ENCODE measurements at places on chromosomes 4 and X.

GRCh38 chr4:25563071-25563564 lies 92.5 kb upstream of the SLC34A2 start:
- DNase-seq = no peak

- DNase-seq = no peak
These were observed 1650.6 kb upstream of the IGFBP7 start for GRCh38 chr4:58760737-58761136.

DNA sequence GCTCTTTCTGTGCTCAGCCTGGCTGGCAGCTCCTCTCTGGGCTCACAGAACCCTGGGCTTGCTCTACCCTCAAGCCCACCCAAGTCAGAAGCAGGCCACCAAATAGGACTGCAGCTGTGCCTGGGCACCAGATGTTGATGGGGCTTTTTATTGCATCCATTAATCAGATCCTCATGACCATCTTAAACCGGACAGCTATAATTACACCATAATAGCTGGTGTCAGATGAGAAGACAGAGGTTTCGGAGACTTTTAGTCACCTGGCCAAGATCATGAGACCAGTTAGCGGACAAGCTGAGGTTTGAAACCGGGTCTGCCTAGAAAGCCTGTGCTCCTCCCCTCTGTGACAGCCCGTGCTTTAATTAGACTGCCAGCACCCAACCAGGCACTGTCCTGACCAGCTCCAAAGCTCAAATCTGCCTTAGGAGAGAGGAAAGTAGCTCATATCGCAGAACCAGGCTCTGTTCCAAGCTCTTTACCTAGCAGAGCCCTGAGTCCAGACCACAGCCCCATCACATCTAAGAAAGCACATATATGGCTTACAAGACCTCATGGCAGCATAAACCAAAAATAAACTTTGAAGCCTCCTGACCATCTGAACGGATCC lies 88.9 kb downstream of the JAKMIP1 start:
- DNase-seq = no peak

GRCh38 chrX:48514126-48514806 lies 5.5 kb downstream of the PORCN start:
- no peak for DNase-seq

DNA sequence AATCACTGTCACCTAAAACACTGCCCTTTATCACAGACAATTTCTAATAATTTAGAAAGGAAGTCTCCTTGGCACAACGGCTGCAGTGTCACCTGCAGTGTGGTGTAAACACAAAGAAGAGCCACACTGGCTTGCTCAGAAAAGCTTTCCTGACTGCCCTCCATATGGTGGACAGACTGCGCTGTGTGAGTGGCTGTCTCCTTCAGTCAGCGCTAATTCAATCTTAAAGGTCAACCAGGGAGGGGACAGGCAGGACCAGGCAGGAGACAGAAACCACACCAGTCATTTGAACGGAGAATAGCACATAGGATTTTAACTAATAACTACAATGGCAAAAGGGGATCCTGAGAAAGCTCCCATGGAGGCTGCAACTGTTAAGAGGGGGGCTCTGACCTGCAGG lies 132.1 kb downstream of the NSUN7 start:
- DNase-seq = no peak

GRCh38 chr4:111187108-111187507 lies 564.2 kb upstream of the PITX2 start:
- DNase-seq = no peak

GRCh38 chrX:154411981-154412340 lies 622 bp downstream of the TAFAZZIN start:
- DNase-seq = peak; percentile 73

DNA sequence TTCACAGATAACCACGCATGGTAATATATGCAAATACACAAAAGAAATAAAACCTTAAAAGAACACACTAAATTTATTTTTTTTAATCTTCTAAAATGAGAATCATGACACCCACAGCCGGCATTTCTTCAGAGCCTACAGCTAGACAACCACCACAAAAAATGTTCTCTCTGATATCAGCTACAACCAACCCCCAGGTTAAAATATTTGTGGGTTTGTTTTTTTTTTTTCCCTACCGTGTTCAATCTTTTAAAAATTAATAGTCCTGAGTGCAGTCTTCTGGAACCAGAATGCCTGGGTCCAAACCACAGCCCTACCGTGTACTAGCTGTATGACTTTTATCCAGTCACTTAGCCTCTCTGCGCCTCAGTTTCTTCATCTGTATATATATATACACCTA lies 36.0 kb downstream of the MAML3 start:
- DNase-seq = no peak

DNA sequence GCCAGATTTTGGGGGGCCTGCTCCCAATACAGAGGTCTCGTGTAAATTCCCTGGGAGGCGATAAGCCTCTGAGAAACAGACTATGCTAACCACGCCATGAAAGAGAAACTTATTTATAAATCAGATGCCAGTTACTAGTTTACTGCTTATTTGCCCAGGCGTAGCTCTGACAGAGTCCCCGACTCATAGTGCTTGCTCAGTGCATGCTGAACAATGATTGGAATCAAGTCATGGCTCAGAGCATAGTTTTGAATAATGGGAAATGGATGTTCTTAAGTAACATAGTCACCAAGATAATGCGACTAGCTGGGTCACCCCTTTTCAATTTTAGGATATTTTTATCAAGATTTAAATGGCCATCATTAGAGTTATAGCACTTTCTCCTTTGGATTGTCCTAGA lies 39.9 kb downstream of the HTT start:
- DNase-seq = no peak

DNA sequence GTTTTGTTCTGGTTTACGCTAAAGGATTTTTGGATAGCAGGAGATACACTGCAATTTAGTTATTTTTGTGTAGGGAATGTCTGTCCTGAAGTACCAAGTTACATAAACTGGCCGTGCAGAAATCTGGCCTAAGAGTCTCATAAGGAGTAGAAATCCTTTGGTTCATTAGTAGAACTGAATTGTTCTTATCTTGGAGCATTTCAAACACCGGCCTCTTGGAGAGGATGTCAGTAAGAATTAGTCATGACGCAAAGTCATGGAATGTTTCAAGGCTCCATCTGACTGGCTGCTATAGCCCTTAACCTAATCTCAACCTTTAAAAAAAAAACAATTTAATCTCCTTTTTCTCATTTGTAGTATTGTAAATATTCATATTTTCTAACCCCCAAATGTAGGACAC lies 15.2 kb downstream of the PDLIM3 start:
- no peak for DNase-seq

- DNase-seq = no peak
These were observed 115.2 kb downstream of the GABRA2 start for GRCh38 chr4:46274717-46275116.

GRCh38 chr4:23504083-23504482 lies 385.8 kb downstream of the PPARGC1A start:
- no peak for DNase-seq

GRCh38 chr4:145480257-145480656 lies 1.4 kb upstream of the SMAD1 start:
- peak; percentile 48 for DNase-seq

DNA sequence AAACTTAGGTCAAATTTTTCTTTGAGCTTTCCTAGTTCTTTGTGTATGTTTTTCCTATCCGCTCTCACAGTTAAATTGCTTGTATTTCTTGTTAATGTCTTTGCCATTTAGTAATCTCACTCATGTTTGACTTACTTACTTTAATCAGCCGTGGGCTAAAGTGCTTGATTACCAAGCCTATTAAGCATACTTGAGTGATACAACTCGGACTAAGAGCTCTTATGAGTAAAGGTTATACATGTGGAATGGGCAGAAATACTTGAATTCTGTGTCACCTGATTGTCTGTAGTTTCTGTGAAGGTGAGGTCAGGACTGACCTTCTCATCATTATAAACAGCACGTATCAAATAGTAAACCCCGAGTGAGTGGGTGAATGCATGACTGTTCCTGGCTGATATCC lies 664.5 kb downstream of the PDHA2 start:
- DNase-seq = no peak

DNA sequence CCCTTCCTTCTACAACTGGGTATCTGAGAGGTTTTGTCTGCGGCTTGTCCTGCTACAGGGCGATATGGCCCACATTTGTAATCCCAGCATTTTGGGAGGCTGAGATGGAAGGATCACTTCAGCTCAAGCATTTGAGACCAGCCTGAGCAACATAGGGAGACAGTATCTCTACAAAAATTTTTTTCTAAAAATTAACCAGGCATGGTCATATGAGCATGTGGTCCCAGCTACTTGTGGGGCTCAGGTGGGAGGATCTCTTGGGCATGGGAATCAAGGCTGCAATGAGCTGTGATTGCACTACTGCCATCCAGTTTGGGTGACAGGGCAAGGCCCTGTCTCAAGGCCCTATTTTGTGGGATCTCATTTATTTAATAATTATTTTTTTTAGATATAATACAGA lies 420.6 kb upstream of the PABPC4L start:
- DNase-seq = no peak

DNA sequence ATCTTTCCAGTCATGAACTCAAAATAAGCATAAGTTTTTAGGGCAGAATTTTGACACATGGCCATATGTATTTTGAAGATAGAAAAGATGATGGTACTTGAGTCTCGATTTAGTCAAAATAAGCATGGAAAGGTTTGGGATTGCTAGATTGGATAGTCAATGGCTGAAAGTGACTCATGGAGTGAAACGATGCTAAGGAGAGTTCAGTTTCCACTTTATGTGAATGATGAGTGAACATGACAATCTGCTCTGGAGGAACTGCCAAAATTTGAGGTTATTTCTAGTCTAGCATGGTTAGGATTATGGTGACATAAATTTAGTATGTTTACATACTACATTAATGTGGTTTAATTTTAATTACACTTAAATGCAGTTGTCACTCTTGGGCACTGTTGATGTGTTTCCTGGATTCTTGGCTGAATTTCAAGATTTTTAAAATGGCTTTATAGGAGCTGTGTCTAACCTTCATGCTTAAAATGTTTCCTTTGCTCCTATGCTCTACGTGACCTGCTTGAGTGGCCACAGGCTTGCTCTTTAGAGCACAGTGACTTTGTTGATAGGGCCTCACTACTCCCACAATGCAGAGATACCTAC lies 17.1 kb downstream of the DDX3X start:
- DNase-seq = no peak

- no peak for DNase-seq
These were observed 283.5 kb downstream of the C4orf33 start for GRCh38 chr4:129379429-129379828.

GRCh38 chrX:15468036-15468435 lies 25.1 kb downstream of the PIR start:
- peak; percentile 30 for DNase-seq

DNA sequence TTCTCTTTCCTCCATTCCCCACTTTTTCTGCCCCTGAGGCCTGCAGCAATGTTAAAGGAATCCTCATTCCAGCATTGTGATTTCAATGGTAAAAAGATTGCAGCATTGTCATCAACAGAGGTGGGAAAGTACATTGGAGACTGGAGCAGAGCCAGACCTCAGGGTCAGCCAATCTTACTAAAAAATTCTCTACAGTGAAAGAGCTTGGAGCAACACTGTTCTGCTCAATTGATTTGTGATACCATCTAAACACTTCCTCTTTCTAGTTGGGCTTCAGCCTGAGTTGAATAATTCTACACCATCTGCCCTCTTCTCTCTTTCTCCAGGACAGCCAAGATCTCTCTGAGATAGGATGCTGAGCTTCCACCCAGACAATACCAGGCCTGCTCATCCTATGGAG lies 176.5 kb downstream of the AR start:
- no peak for DNase-seq

DNA sequence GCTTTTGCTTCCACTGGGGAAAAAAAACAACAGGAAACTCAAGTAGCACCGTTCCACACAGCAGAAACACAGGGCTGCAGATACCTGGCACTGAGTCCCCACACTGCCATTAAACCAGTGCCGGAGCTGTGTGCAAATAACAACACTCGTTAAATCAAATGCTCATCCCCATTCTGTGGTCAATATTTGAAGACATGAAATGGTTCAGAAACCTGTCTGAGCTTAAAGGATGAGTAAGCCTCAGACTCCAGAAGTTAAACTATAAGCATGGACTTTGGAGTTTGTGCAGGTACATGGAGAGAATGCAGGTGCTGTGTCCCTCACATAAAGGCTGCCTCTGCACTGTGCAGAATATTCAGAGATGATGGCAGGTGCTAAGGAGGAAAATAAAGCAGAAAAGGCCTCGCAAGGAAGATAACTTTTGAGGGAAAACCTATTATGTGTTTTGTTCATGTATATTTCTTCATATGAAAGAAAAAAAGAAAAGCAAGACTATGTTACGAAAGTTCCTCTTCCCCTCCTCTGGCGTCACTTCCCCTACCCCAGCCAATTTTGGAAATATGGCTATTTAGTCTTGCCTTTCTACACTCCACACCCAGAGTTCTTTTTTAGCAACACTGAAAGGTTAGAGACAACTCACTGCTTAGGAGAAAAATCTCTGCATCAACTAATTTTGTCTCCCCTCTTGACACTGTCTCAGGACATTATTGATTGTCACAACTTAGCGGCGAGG lies 4.6 kb downstream of the MPP1 start:
- no peak for DNase-seq

GRCh38 chr4:73679836-73680235 lies 59.6 kb upstream of the RASSF6 start:
- DNase-seq = no peak

DNA sequence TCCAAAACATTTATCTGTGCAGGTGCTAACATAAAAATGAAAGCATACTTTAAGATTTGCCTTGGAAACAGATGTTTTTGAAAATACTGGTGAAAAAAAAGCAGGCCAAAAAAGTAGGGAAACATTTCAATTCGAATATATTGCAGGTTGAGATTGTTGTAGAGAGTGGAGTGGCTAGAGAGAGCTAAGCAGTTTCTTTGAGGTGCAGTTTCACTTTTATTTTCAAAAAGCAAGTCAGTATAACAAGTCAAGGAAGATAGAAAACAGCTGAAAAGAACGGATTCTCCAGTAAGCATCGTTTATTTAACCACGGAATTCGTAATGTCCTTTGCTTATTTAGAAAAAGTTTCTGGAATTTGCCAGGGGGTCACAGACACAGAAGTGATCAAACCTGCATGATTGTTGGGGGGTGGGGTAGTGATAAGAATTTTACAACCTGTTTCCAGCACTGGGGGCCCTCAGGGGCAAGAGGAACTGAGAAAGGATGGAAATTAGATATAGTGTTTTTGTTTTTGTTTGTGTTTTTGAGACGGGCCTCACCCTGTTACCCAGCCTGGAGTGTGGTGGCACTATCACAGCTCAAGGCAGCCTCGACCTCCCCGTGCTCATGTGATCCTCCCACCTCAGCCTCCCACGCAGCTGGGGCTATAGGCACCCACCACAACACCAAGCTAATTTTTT lies 175.0 kb downstream of the TENM3 start:
- DNase-seq = peak; percentile 30

GRCh38 chr4:25811374-25811690 lies 51.5 kb downstream of the SEL1L3 start:
- DNase-seq = no peak
